CD4-positive, alpha-beta T cell (primary cell): ENCODE measurements at places on chromosomes 4 and X.
A peak's percentile ranks its signal among the peaks of the same experiment; 100 is the strongest.

GRCh38 chrX:77447653-77448569 is 722 bp downstream of the FGF16 start:
- DNase-seq = no peak

DNA sequence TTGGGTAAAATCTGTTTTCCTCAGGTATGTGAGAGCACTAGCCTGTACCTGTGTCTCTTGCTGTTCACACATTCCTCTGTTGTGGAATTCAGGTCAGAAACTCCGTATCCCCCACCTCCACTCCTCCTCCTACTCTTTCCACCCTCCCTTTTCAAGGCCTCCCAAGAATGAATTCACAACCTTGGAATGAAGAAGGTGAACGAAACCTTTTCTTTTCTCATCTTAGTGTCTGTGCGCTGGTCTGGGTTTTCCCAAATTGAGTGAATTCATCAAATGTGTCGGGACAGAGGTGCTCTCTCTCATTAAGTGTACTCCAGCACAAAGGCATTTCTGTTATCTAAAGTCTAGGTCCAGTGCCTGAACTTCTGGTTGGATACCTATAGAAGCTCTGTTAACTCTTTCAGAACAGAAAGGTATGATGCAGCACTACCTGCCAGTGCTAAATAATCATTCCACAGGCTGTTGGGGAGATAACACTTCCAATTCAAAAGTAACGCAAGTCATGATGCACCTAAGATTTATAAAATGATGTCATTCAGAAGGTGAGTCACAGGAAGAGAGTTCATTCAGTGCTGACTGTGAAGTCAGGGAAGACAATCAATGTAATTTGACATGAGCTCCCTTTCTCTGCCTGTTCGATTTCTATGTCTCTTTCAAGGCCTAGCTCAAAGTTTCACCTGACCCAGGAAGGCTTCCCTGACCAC is 41.9 kb downstream of the COL4A6 start:
- DNase-seq = no peak

DNA sequence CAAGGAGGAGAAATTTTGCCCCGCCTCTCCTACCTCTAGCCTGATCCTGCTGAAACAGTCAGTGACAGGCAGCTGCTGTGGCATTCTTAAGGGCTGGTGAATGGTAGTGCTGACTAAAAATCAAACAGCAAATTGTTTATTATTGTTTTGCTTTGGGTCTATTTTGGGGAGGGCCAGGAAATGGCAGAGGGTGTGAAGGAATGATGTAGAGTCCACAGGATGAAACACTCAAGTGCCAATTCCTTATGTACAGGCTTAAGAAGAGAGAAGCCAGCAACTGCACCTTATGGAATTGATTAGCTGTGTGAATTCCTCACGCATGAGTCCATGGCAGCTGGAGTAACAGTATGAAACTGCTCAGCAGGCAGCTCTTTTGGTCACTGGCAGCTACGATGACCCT is 39.7 kb downstream of the VEGFC start:
- DNase-seq = no peak

DNA sequence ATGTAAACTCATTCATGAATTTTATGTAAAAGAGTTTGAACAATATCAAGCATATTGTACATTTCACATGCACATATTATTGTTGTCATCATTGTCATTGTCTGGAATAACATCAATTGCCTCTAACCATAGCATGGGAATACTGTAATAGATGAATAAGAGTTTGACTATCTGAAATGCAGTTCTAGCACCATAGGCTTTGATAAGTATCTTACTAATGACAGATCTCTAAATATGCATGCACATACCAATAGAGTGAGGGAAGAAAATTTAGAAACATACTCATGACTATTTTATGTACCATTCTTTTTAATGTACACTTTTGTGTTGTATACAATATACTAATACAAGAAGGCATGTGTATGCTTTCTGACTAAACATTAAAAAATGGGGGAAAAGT is 161.6 kb upstream of the SPRY1 start:
- no peak for DNase-seq

GRCh38 chr4:80538276-80538926 is 202.9 kb downstream of the CFAP299 start:
- no peak for DNase-seq

- no peak for DNase-seq
Measured at GRCh38 chr4:6668391-6668790, 25.3 kb upstream of the S100P start.

GRCh38 chrX:43985511-43985910 is 12.3 kb upstream of the NDP start:
- DNase-seq = no peak

DNA sequence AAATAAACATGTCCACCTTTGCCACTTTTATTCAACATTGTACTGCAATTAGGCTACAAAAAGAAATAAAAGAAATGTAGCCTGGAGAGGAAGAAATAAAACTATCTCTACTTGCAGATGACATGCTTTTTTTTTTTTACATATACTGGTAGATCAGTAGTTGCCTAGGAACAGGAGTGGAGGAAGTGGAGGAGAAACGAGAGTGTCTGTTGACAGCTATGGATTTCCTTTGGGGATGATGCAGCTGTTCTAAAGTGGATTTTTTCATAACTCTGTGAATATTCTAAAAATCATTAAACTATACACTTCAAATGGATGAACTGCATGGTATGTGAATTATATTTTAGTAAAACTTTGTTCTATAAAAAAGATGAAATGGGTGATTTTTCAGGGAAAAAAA is 116.4 kb downstream of the ANAPC4 start:
- no peak for DNase-seq

DNA sequence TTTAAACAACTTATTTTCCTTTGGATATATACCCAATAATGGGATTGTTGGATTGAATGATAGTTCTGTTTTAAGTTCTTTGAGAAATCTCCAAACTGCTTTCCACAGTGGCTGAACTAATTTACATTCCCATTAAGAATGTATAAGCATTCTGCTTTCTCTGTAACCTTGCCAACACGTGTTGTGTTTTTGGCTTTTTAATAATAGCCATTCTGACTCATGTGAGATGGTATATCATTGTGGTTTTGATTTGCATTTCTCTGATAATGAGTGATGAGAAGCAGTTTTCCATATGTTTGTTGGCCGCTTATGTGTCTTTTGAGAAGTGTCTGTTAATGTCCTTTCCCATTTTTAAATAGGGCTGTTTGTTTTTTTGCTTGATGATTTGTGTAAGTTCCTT is 155.6 kb upstream of the PITX2 start:
- DNase-seq = no peak

GRCh38 chr4:127410644-127411043 is 222.1 kb upstream of the INTU start:
- no peak for DNase-seq

- DNase-seq = no peak
Measured at GRCh38 chr4:101953949-101954348, 163.4 kb downstream of the BANK1 start.

DNA sequence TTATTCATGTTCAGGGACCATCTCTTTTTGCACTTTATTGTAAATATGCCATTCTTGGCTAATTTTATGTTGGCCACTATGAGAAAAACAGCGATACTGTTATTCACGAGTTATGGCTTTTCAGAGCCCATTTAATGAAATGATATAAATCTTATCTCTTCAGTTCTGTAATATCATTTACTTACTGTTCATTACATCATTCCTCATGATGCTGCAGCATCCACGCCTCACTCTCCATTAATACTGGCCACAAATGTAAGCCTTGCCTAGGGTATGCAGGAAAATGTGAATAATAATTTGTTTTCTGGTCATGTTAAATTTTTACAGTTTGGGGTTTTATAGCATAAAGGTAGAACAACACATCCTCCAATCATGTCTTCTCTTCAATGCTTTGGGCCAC is 639.6 kb downstream of the SMARCA1 start:
- no peak for DNase-seq

GRCh38 chr4:163758032-163758431 is 263.5 kb downstream of the TMA16 start:
- DNase-seq = no peak

DNA sequence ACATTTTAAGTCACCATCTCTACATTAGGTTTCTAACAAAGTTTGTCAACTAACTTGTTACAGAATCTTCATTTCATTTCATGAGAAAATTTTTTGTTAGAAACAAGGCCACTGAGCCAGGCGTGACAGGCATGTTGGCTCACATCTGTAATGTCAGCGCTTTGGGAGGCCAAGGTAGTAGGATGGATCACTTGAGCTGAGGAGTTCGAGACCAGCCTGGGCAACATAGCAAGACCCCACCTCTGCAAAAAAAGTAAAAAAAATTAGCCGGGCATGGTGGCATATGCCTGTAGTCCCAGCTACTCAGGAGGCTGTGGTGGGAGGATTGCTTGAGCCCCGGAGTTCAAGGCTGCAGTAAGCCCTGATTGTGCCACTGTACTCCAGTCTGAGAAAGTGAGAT is 32.3 kb downstream of the FAT1 start:
- DNase-seq = no peak

DNA sequence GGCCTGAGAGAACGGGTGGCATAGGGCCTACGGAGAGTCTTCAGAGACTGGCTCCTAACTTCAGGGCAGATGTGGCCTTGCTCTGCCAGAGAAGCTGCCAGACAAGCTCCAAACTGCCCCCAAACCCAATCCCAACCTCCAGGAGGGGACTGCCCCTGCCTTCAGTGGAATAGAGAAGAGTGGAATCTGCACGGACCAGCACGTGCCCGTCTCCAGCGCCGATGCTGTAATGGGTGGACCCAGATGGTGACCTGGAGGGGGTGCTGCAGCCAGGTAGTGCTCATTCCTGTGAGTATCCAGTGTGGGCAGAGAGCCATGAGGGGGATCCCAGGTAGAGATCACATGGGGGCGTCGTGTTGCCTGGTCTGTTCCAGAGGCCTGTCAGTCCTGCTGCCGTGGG is 73.2 kb upstream of the NKX1-1 start:
- DNase-seq = no peak

GRCh38 chrX:85326234-85327059 is 53.0 kb downstream of the POF1B start:
- no peak for DNase-seq

GRCh38 chrX:39227371-39227770 is 426.1 kb downstream of the MID1IP1 start:
- DNase-seq = no peak

DNA sequence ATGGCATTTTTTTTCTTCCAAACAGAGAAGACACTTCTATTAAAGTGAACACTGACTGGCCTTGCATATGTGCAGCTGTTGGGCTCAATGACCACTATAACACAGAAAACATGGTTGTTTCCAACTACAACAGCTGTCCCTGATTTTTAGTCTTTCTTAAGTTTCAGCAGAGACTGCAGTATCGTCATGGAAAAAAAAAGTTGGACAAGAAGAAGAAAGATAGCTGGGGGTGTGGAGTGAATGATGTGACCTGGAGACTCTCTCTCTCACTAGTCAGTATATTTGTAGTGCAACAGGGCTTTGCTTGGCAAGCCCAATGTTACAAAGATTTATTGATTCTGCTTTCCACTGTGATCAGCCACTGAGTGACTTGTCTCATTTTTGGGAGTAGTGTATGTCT is 29.5 kb upstream of the C4orf54 start:
- DNase-seq = no peak

GRCh38 chrX:9676306-9676705 is 89.3 kb downstream of the GPR143 start:
- no peak for DNase-seq

DNA sequence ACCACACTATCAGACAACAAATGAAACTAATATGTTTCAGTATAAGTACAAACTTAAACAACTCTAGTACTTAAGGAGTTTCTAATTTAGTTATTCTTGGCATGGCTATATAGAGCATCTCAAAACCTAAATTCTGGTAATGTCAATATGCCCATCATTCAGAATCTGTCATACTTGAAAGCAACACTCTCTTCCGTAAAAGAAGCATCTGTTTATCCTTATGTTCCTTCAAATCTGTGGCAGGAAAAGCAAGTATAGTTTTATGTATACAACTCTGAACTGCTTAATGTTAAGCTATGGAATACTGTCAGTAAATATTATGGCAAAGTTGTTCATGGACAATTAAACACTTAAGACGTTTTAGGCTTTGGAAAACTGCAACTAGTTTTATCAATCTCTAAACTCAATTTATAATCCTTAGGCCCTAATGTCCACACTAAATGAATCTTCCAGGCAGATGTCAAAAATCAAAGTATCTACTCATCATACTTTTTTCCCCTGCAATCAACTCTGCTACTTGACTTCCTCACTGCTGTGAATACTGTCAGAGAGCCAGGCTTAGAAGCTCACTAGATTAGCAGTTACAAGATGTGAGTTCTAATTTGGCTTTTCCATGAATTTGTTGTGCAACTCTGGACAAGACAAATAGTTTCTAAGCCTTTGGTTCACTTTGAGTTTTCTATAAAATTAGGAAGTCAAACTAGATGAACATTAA is 109.4 kb downstream of the SCLT1 start:
- DNase-seq = no peak

GRCh38 chr4:168857546-168858314 is 152.3 kb downstream of the CBR4 start:
- DNase-seq = no peak

- no peak for DNase-seq
Measured at GRCh38 chr4:121077496-121077895, 5.2 kb upstream of the NDNF start.

DNA sequence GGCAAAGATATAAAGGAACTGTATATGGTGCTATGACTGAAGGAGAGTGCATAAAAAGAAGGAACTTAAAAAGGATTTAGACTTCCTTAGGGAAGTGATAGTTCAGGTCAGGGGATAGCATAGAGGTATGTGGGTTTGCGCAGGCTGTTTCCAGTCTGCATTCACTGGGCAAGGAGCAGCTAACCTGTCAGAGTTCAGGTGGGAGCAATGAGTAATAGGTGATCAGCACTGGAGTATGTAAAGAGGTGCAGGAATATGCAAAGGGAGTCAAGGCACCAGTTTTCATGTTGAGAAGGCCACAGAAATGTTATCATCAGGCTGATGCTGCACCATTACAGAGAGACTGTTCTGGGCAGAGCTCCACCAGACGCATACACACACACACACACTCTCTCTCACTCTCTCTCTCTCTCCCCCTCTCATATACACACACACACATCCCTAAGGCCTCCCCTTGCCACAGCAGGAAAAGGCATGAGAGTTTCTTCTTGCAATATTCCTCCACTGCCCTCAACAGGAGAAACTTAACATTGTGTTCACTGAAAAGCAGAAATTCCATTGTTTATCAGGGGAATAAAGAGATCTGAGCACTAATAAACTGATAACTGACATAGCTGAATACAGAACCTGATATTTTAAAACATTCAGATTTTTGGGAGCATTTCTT is 256.4 kb upstream of the GRID2 start:
- DNase-seq = no peak

GRCh38 chr4:2793586-2794485 is 951 bp downstream of the SH3BP2 start:
- DNase-seq = no peak

GRCh38 chrX:2967998-2968909 is 38.1 kb upstream of the ARSH start:
- peak; percentile 9 for DNase-seq
